ENCODE measurements at places on chromosomes 16 and 17. TPM values are rescaled to one million over a fixed set of nuclear protein-coding genes. Genes with fewer than 3 reads are reported as not detected.

The KRT39 gene
- not detected for total RNA-seq

The TTYH2 gene
- 8.3 TPM for total RNA-seq

The ITGAD gene
- total RNA-seq, result not detected

The SLC6A2 gene
- total RNA-seq, result 0.10 TPM

The BCAS3 gene
- 9.3 TPM for total RNA-seq

The FAM171A2 gene
- 7.6 TPM for total RNA-seq

The FMNL1 gene
- total RNA-seq, result 20.0 TPM

The GUCY2D gene
- not detected for total RNA-seq

The TMEM238L gene
- not detected for total RNA-seq

The SOX15 gene
- total RNA-seq, result 0.33 TPM

The USP32 gene
- 45.5 TPM for total RNA-seq

The SLFN12 gene
- total RNA-seq, result 35.2 TPM

The PRSS36 gene
- 0.23 TPM for total RNA-seq

The CDH15 gene
- total RNA-seq, result 0.51 TPM

The TADA2A gene
- 11.4 TPM for total RNA-seq

The FBXO39 gene
- not detected for total RNA-seq

The SCNN1G gene
- 3.4 TPM for total RNA-seq

The MYH1 gene
- not detected for total RNA-seq

The MFAP4 gene
- total RNA-seq, result 0.92 TPM

The TP53TG3C gene
- total RNA-seq, result not detected

The KRTAP4-3 gene
- not detected for total RNA-seq

The GNG13 gene
- 0.23 TPM for total RNA-seq

The TMEM186 gene
- total RNA-seq, result 12.4 TPM

Data from Panc1 (cell line).